Memory B cell (primary cell): ENCODE measurements at places on chromosomes 7 and 10.

DNA sequence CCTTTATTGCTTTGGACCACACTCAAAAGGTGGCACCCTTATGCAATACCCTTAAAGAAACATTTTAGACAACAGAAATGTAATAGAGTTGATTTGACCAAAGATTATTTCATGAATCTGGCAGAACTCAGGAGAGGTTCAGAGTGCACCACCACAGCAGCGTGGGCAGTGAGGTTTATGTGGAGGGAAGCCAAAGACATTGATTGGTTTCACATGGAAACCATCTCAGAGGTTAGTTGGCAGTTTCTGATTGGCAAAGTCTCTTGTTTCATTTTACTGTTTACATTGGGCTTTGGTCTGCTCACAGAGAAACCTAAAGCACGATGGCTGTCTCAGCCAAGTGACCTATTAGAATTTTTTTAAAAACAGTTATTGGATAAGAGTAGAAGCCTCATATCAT is 101.3 kb downstream of the SDHAF3 start:
- peaks cover 2% of the 10 kb centered on the region for H3K36me3 ChIP-seq
- no peak overlapping the region for H3K4me3 ChIP-seq
- no peak overlapping the region for H3K27ac ChIP-seq
- no peaks in the 10 kb centered on the region for H3K4me1 ChIP-seq
- no peak for DNase-seq
- H3K27me3 ChIP-seq, result peaks cover 15% of the 10 kb centered on the region

- DNase-seq, result no peak
- no peak overlapping the region for H3K27ac ChIP-seq
- H3K27me3 ChIP-seq, result no peaks in the 10 kb centered on the region
These were observed 606.0 kb upstream of the GHITM start for GRCh38 chr10:83533290-83533689.

- H3K4me3 ChIP-seq, result no peak overlapping the region
- peaks cover 4% of the 10 kb centered on the region for H3K4me1 ChIP-seq
- no peak overlapping the region for H3K27ac ChIP-seq
- no peak for DNase-seq
- H3K36me3 ChIP-seq, result peaks cover 4% of the 10 kb centered on the region
- no peaks in the 10 kb centered on the region for H3K27me3 ChIP-seq
These were observed 15.3 kb downstream of the ECHDC3 start for GRCh38 chr10:11757454-11757820.

DNA sequence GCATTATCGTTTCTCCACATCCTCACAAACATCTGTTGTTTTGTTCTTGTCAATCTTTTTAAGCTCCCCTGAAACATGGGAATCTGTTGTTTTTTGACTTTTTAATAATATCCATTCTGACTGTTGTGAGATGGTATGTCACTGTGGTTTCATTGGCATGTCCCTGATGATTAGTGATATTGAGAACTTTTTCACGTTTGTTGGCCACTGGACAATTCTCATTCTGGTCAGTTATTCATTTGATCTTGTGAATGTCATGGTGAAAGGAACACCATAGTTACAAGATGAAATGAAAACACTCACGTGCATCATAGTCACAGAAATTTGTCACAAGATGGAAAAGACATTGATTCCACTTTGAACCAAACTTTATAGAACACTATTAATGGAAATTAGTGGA is 20.5 kb upstream of the SGCE start:
- no peak for DNase-seq
- no peaks in the 10 kb centered on the region for H3K36me3 ChIP-seq
- H3K4me1 ChIP-seq, result no peaks in the 10 kb centered on the region
- H3K27me3 ChIP-seq, result peaks cover 1% of the 10 kb centered on the region
- no peak overlapping the region for H3K27ac ChIP-seq

DNA sequence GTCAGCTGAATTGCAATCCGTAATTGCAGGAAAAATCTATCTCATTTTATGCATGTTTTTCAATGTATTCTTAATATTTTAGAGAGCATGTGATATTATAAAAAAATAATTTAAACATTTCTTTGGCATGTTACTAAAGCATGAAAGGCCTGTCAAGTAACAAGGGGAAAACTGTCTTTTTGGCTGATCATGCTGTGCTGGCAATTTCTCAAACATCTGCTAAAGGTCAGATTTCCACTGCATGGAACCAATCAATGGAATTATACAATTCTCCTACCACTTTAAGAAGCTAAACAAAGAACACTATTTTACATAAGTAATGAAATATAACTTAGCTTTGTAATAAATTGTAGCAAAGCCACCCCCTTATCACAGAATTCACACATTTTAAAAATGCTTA is 49.4 kb downstream of the JMJD1C start:
- H3K36me3 ChIP-seq, result no peaks in the 10 kb centered on the region
- no peak for DNase-seq
- no peak overlapping the region for H3K4me3 ChIP-seq

DNA sequence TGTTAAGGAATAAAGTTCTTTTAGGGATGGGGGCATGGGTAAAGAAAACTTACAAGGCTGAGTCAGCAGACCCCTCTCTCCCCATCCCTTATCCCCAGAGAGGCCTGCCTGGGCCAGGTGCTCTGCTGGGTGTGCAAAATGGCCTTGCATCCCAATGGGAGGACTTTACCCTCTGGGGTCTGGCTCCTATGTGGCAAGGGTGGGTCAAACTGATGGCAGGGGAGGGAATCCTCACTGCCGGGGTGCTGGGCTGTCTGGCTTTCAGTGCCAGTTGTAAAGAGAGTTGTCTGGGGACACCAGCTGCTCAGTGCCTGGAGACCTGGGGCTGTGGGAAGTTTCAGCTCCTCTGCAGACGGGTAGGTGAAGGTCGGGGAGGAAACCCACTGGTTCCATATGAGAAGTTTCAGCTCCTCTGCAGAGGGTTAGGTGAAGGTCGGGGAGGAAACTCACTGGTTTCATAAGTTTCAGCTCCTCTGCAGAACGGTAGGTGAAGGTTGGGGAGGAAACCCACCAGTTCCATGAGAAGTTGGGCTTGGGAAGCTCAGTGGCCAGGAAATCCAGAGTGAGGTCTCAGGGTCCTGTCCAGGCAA is 127.2 kb upstream of the PODXL start:
- H3K27me3 ChIP-seq, result peaks cover 14% of the 10 kb centered on the region
- no peak overlapping the region for H3K4me3 ChIP-seq
- H3K27ac ChIP-seq, result no peak overlapping the region
- no peak for DNase-seq

GRCh38 chr10:87761892-87762291 is 56.1 kb downstream of the ATAD1 start:
- H3K27me3 ChIP-seq, result no peaks in the 10 kb centered on the region
- H3K4me3 ChIP-seq, result no peak overlapping the region
- H3K27ac ChIP-seq, result no peak overlapping the region
- peaks cover 17% of the 10 kb centered on the region for H3K36me3 ChIP-seq

GRCh38 chr10:97650726-97651125 is 10.3 kb downstream of the PI4K2A start:
- H3K36me3 ChIP-seq, result peaks cover 18% of the 10 kb centered on the region
- DNase-seq, result no peak
- H3K4me1 ChIP-seq, result peaks cover 13% of the 10 kb centered on the region
- H3K27me3 ChIP-seq, result no peaks in the 10 kb centered on the region
- H3K4me3 ChIP-seq, result no peak overlapping the region
- no peak overlapping the region for H3K27ac ChIP-seq

- H3K27ac ChIP-seq, result no peak overlapping the region
- H3K27me3 ChIP-seq, result no peaks in the 10 kb centered on the region
- H3K4me1 ChIP-seq, result no peaks in the 10 kb centered on the region
- H3K36me3 ChIP-seq, result no peaks in the 10 kb centered on the region
- H3K4me3 ChIP-seq, result no peak overlapping the region
These were observed 24.1 kb downstream of the ANTXRL start for GRCh38 chr10:46310851-46311250.

DNA sequence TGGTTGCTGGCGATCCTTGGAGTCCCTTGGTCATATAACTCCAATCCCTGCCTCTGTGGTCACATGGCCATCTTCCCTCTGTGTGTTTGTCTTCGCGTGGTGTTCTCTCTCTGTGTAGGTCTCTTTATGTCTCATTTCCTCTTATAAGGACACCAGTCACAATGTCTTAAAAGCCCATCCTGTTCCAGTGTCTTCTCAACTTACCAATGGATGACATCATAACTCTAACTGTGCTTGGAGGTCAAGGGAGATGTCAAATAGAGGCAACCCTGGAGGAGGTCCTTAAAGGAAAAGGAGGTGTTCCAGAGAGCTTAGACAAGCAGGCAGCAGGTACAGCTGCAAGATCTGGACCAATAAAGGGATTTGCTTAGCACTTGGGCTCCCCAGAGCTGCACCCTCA is 143.0 kb downstream of the BUB3 start:
- H3K36me3 ChIP-seq, result no peaks in the 10 kb centered on the region
- H3K27ac ChIP-seq, result no peak overlapping the region
- no peak for DNase-seq
- no peaks in the 10 kb centered on the region for H3K27me3 ChIP-seq
- H3K4me3 ChIP-seq, result no peak overlapping the region
